ENCODE measurements at places on chromosomes 11 and 22. TPM values are rescaled to one million over a fixed set of nuclear protein-coding genes. Genes with fewer than 3 reads are reported as not detected.

The CACNA1I gene
- 0.10 TPM for polyA plus RNA-seq

The MS4A3 gene
- 0.80 TPM for polyA plus RNA-seq

The TRIM51 gene
- polyA plus RNA-seq: not detected

The TMEM45B gene
- polyA plus RNA-seq: 0.48 TPM

The GSTT2B gene
- polyA plus RNA-seq: 3.7 TPM

The HTR3A gene
- polyA plus RNA-seq: 0.24 TPM

The LIF gene
- 0.76 TPM for polyA plus RNA-seq

The INPP5J gene
- polyA plus RNA-seq: 1.6 TPM

The OR51B5 gene
- polyA plus RNA-seq: 0.15 TPM

The CCDC89 gene
- 2.8 TPM for polyA plus RNA-seq

The CRYBA4 gene
- not detected for polyA plus RNA-seq

The WNT7B gene
- 0.10 TPM for polyA plus RNA-seq

The CBLIF gene
- not detected for polyA plus RNA-seq

The KRTAP5-7 gene
- polyA plus RNA-seq: not detected

The TMA7B gene
- 0.10 TPM for polyA plus RNA-seq

The OR1S2 gene
- not detected for polyA plus RNA-seq

The PIH1D2 gene
- 1.1 TPM for polyA plus RNA-seq

The MFNG gene
- polyA plus RNA-seq: 7.3 TPM

The PLAAT2 gene
- polyA plus RNA-seq: not detected

The TEX12 gene
- 0.33 TPM for polyA plus RNA-seq

The CCDC188 gene
- polyA plus RNA-seq: 2.2 TPM

The SLC22A8 gene
- not detected for polyA plus RNA-seq

The FIBIN gene
- polyA plus RNA-seq: 37.7 TPM

The JAM3 gene
- 119 TPM for polyA plus RNA-seq

The TIMP3 gene
- 89.6 TPM for polyA plus RNA-seq

The TST gene
- polyA plus RNA-seq: 19.6 TPM

The ASPHD2 gene
- 1.0 TPM for polyA plus RNA-seq

The NXPE2 gene
- 0.16 TPM for polyA plus RNA-seq

The APOL4 gene
- polyA plus RNA-seq: 20.3 TPM

The ANO3 gene
- polyA plus RNA-seq: 0.15 TPM

The FAM227A gene
- 1.1 TPM for polyA plus RNA-seq

The SMC1B gene
- 0.11 TPM for polyA plus RNA-seq

The DNAJB7 gene
- polyA plus RNA-seq: 0.47 TPM

The SEZ6L gene
- polyA plus RNA-seq: 0.40 TPM

The SYT13 gene
- polyA plus RNA-seq: 0.30 TPM

The SCN4B gene
- polyA plus RNA-seq: 4.7 TPM

The CRYBB3 gene
- 0.32 TPM for polyA plus RNA-seq

The HPX gene
- polyA plus RNA-seq: 2.5 TPM
